Activated CD8-positive, alpha-beta memory T cell treated with anti-CD3 and anti-CD28 coated beads for 1 hour (primary cell): ENCODE measurements at places on chromosomes 4 and X.

- DNase-seq: no peak
These were observed 1804.3 kb upstream of the PCDH10 start for GRCh38 chr4:131344761-131345160.

GRCh38 chr4:172740434-172740833 is 428.2 kb upstream of the GALNT7 start:
- DNase-seq: no peak

- no peak for DNase-seq
These were observed 68.0 kb downstream of the LUZP4 start for GRCh38 chrX:115357326-115358120.

- DNase-seq: no peak
These were observed 4.5 kb upstream of the MAML3 start for GRCh38 chr4:140158365-140159030.

- DNase-seq: no peak
These were observed 52.8 kb upstream of the PSAPL1 start for GRCh38 chr4:7487502-7487901.

- DNase-seq: no peak
These were observed 69.2 kb downstream of the MTNR1A start for GRCh38 chr4:186486172-186486571.

DNA sequence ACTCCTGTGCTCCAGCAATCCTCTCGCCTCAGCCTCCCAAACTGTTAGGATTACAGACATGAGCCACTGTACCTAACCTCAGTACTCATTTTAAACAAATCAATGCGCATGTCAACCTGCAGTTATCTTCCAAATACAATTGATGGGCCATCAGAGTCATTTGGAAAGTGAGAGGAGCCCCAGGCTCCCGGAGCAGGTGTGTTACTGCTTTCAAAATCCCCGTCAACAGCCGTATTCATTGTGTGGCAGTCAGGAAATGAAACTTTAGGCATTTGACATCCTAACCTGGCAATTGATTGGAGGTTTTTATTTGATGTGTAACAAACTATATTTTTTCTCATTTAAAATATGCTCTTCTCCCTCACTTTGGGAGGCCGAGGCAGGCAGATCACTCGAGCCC is 623.6 kb upstream of the TENM3 start:
- DNase-seq: no peak

DNA sequence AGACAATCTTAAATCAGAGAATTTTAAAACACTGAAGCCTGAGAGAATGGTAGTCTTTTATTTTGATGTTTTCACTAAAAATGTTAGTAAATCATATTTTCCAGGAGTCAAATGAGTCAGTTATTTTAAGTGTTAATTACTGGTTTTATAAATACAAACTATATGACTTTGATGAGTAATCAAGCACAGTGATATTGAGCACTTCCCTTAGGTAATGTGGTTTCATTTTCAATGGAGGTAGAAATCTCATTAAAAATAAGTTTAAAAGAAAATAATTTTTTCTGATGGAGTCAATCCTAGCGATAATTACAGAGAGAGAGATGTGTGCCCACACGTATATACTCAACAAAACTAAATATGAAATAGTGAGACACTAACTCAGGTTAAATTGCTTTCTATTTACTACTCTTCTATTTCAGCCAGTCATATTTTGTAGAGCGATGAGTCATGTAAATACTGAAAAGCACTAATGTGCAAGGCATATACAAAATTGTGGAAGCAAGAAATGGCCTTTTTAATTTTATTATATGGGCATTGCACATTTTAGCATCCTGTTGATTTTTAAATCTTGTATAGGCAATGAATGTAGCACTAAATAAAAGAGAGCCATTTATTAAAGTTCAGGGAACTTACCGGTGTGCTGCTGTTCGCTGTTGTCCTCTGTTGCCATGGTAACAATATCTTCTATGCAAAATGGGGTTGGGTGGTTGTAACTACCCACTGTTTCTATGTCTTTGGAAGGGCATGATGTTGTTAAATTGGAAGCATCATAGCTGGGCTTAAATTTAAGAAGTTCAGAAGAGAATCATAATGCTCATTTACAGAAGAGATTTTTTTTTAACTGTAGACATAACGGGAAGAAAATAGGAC is 513.7 kb downstream of the TLL1 start:
- DNase-seq: no peak

GRCh38 chr4:89204624-89205023 is 93.3 kb downstream of the TIGD2 start:
- DNase-seq: no peak

GRCh38 chr4:31947101-31947500 is 1226.9 kb downstream of the PCDH7 start:
- DNase-seq: no peak

- no peak for DNase-seq
These were observed 2.7 kb upstream of the TIMP1 start for GRCh38 chrX:47579537-47579936.

- DNase-seq: no peak
These were observed 250.3 kb downstream of the GBA3 start for GRCh38 chr4:22942920-22943559.

- DNase-seq: no peak
These were observed 27.7 kb upstream of the MOB1B start for GRCh38 chr4:70874268-70875156.

DNA sequence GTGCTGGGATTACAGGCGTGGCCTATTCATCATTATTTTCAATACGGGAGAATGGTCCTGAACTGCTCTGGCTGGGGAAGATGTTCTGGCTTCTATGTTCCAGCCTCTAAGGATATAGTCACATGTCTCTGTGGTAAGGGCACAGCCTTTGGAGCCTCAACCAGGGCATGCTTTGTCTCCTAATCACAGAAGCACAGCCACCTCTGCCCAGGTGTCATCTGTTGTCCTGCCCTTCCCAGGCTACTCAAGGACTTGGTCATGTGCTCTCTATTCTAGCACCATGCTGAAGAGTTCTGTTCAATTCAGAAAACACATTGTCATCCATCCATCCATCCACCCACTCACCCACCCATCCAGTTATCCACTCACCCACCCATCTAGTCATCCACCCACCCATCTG is 29.5 kb downstream of the ASMTL start:
- DNase-seq: no peak

GRCh38 chr4:159483110-159483781 is 380.4 kb downstream of the RAPGEF2 start:
- no peak for DNase-seq

GRCh38 chrX:43656005-43656494 is at the start of gene MAOA:
TSS of gene MAOA (plus strand) at chrX:43656299. CDS start at chrX:43656342, 43 bp downstream.
- peak; percentile 8 for DNase-seq

DNA sequence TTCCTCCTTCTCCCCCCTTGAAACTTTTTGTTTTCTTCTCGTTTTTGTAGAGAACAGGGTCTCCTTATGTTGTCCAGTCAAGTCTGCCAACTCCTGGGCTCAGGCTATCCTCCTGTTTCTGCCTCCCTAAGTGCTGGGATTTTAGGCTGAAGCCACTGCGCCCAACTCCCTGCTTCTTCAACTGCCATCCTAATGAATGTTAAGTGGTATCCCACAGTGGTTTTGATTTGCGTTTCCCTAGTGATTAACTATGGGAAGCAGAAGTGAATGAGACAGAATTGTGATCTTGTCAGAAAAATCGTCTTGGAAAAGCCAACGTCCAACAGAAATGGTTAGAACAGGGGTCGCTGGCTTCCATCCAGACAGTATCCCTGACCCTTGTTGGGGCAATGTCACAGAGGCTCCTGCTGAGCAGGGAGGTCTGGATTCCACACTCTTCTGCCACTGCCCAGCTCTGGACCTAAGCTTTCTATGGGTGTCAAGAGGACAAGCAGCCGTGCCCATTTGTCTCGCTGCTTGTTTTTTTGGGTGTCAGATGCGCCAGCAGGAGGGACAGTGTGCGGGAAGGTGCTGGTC is 869 bp upstream of the ADD1 start:
- DNase-seq: no peak

- no peak for DNase-seq
These were observed 116.2 kb upstream of the GNPDA2 start for GRCh38 chr4:44842531-44842930.

- DNase-seq: no peak
These were observed 73.3 kb downstream of the MANBA start for GRCh38 chr4:102687373-102687981.

- DNase-seq: no peak
These were observed 97.0 kb upstream of the CCSER1 start for GRCh38 chr4:90030202-90030601.
